Brain pericyte (primary cell): ENCODE measurements at places on chromosomes 16 and 17.

- peak; percentile 71 for DNase-seq
Observed at GRCh38 chr16:31472709-31473203, 804 bp downstream of the TGFB1I1 start.

DNA sequence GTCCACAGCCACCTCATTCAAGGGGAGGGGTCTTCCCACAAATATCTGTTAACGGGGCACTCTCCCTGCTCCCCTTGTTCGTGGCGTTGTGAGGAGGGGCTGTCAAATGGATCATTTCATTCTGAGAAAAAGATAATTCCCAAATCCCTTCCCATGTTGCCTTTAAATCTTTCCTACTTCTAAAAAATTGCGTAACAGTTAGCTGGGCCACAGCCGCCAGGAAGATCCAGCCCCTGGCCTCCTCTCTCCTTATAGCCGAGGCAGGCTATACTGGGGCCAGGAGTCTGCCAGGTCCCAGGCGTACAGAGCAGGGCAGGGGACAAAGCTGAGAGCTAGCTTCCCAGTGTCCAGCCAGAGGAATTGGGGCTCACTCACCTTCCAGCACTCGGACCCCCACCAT, 430 bp downstream of the C16orf89 start:
- DNase-seq: no peak

- no peak for DNase-seq
Observed at GRCh38 chr16:52964290-52964689, 88.4 kb downstream of the CHD9NB start.

DNA sequence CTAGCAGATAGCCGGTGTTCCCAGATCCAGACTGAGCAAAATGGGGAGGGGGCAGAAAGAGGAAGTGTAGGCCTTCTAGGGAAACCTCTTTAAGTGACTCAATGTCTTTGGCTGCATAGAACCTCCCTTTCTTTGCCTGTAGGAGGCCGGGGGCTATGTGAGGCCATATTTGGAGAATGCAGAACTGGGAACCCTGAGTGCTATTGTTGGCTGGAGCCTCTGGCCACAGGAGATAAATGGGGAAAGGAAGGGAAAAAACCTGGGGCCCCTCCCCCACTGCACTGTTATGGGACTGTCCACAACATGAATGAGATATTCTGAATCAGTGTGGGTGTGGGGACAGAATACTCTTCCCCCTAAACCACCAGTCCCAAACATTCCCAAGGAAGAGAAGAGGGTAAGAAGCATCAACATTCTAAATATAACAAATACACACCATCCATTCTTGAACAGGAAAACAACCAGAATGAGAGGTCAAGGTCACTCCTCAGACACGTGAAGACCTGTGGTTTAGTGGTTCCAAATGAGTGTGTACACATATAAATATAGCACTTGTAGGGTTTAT, 2.4 kb downstream of the VPS25 start:
- DNase-seq: no peak

DNA sequence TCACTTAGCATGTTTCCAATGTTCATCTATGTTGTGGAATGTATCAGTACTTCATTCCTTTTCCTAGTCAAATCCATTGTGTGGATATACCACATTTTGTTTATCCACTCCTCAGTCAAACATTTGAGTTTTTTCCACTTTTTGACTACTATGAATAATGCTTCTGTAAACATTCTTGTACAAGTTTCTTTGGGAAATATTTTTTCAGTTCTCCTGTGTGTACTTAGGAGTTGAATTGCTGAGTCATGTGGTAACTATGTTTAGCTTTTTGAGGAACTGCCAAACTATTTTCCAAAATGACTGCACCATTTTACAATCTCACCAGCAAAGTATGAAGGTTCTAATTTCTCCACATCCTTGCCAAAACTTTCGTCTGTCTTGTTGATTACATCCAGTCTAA, 223.7 kb upstream of the AXIN2 start:
- peak; percentile 67 for DNase-seq

DNA sequence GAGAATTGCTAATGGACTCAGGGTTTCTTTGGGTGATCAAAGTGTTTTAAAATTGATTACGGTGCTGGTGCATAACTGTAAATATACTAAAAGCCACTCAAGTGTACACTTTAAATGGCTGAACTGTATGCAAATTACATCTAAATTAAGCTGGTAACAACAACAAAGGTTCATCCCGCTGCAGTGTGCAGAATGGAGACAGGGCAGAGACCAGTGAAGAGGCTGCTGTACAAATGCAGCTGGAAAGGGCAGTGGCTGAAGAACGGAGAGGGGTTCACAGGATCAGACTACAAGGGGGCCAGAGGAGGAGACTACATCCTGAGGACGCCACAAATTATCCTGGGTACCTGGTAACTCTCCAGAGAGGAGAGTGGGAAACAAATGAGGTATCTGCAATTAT, 9.0 kb upstream of the ITGAE start:
- no peak for DNase-seq
